ENCODE measurements at places on chromosomes 2 and 18. TPM values are rescaled to one million over a fixed set of nuclear protein-coding genes. Genes with fewer than 3 reads are reported as not detected.

DNA sequence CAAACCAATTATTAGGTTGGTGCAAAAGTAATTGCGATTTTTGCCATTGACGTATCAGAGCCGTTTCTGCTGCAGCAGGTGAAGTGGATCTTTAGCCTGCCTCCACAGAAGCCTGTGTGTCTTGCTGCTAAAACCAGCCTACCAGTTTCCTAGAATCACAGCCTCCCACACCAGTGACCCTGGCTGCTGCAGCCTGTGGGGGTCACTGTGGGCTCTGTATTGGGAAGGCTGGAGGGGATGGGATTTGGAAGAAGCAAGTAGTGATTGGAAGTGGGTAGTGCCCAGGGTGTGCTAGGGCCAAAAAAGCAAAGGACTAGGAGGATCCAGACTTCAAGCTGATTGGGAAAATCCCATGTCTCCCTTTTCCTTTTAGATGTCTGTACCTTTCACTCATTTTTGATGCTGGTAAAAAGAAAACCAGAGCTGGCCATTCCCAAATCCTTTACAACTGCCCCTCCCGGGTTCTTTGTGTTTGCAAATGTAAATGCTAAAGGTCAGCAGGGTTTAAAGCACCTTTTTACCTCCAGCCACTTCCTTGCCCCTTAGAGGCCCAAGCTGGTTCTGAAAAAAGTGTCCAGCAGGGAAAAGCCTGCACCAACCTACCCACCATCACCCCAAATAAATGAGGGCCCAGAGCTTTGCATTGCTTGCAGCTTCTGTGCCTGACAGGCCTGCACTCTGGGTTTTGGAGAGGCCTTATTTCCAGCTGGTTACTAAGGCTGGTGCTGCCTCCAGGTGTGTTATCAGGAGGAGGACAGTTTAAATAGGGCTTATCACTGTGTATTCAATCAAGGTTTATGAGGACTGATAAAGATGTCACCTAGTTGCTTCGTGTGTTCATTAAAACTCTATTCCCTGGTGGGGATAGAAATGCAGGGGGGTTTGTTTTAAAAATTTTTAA, 172.0 kb downstream of the MIB1 start:
- no peaks in the 10 kb centered on the region for H3K27me3 ChIP-seq
- H3K27ac ChIP-seq, result no peak overlapping the region
- H3K36me3 ChIP-seq, result no peaks in the 10 kb centered on the region
- no peaks in the 10 kb centered on the region for H3K4me1 ChIP-seq
- H3K4me3 ChIP-seq, result no peak overlapping the region

GRCh38 chr2:105447476-105447875, 48.6 kb upstream of the FHL2 start:
- no peak overlapping the region for H3K27ac ChIP-seq
- H3K36me3 ChIP-seq, result no peaks in the 10 kb centered on the region
- DNase-seq, result no peak
- no peaks in the 10 kb centered on the region for H3K27me3 ChIP-seq
- no peaks in the 10 kb centered on the region for H3K4me1 ChIP-seq

- no peak overlapping the region for H3K4me3 ChIP-seq
- H3K27me3 ChIP-seq, result no peaks in the 10 kb centered on the region
- no peak overlapping the region for H3K27ac ChIP-seq
Measured at GRCh38 chr2:150526827-150527226, 39.4 kb upstream of the RND3 start.

Gene COL5A2
- 83.5 TPM for total RNA-seq

DNA sequence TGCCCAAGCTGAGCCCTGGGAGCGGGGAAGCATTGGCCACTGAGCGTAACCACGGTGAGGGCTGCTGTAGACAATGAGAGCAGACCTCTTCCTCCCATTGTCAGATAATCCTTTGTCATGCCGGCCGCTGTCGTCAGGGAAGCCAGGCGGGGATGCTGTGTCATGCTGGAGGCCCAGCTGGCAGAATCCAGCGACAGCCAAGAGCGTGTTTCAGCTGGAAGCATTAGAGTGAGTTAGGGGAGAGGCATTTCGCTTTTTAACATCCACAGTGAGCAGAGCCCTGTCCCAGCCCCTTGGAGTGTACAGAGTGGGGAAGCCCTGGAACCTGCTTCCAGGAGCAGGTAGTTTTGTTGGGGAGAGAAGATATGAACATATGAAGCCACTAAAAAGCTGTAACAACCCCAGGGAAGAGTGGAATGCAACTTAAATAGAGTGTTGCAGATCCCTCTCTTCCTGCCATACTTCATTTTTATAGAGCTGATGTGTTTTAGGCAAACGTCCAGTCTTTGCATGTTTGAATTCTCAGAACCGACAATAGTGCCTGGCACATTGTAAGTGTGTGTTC, 7.0 kb downstream of the CTIF start:
- DNase-seq, result no peak
- no peak overlapping the region for H3K27ac ChIP-seq
- no peaks in the 10 kb centered on the region for H3K27me3 ChIP-seq
- no peaks in the 10 kb centered on the region for H3K36me3 ChIP-seq
- H3K4me1 ChIP-seq, result peaks cover 8% of the 10 kb centered on the region

GRCh38 chr18:64539847-64540246, 391.0 kb upstream of the LINC00305 start:
- no peaks in the 10 kb centered on the region for H3K4me1 ChIP-seq
- no peak for DNase-seq
- no peak overlapping the region for H3K27ac ChIP-seq
- no peak overlapping the region for H3K4me3 ChIP-seq
- H3K36me3 ChIP-seq, result no peaks in the 10 kb centered on the region

- H3K4me1 ChIP-seq, result no peaks in the 10 kb centered on the region
- H3K36me3 ChIP-seq, result no peaks in the 10 kb centered on the region
- H3K27me3 ChIP-seq, result no peaks in the 10 kb centered on the region
- H3K27ac ChIP-seq, result no peak overlapping the region
- no peak for DNase-seq
Measured at GRCh38 chr18:54381640-54382039, 23.9 kb downstream of the C18orf54 start.

DNA sequence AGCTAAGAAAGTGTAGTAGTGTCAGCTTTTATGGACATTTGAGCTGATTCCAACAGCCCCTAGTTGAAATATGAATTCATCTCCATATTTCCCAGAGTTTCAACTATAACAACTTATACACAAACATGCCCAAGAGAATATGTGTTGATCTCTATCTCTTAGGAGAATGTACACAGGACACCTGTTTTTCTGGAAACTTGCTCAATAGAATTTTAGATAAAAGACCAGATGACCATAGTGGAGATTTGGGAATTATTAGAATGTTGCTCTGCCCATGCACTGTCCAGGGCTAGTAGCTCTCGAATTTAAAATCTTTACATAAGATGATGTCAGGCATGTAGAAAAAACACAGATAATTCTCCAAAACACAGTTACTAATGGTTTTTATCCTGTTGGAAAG, 162.3 kb upstream of the VRK2 start:
- no peaks in the 10 kb centered on the region for H3K4me1 ChIP-seq
- H3K27ac ChIP-seq, result no peak overlapping the region
- no peak for DNase-seq
- no peak overlapping the region for H3K4me3 ChIP-seq
- no peaks in the 10 kb centered on the region for H3K27me3 ChIP-seq

GRCh38 chr2:222470802-222471468, 46.6 kb downstream of the SGPP2 start:
- no peak overlapping the region for H3K27ac ChIP-seq
- no peaks in the 10 kb centered on the region for H3K36me3 ChIP-seq
- DNase-seq, result no peak
- no peaks in the 10 kb centered on the region for H3K27me3 ChIP-seq

DNA sequence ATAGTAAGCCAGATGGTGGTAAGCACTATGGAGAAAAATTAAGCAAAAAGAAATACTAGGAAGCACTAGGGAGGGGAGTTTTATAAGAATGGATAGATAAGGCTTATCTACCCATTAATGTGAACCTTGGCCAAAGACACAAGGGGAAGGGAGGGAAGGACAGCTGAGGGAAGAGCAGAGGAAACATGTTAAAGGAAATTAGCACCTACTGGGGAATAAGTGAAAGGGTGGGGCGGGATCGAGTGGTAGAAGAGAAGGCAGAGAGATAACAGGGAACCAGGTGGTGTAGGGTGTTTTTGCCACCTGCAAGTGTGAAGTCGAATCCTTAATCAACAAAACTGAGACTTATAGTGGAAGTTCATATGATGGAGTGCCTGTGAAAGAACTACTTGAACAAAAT, 1.7 kb downstream of the UNC80 start:
- no peak overlapping the region for H3K4me3 ChIP-seq
- H3K27ac ChIP-seq, result no peak overlapping the region
- H3K4me1 ChIP-seq, result no peaks in the 10 kb centered on the region
- no peaks in the 10 kb centered on the region for H3K36me3 ChIP-seq
- no peak for DNase-seq

Gene PIEZO2
- total RNA-seq, result 12.3 TPM

DNA sequence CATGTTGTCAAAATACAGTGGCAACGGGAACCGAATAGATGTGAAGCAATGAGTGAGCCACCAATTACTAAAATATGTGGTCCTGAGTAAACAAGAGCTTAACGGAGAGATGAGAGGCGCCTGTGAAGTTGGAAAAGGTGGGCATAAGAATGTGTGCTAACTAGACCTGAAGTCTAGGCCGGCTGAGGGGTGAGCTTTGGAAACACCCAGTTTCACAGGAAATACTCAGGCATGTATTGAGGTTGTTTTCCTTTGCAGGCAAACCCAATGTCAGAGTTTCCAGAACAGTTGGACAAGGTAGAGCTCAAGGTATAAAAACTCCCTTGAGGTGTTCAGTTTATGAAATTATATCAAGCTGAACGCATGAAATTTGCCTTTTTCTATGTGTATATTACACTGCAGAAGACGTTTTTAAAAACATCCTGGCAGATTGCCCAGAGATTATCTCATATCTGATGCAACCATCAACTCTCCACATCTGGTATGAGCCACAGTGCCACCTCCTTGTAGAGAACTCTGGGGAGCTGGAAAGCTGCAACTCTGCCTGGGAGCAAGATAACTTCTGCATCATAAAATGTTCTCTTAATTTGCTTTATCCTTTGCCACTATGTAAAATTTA, 3.9 kb upstream of the WDSUB1 start:
- DNase-seq, result no peak
- H3K27me3 ChIP-seq, result no peaks in the 10 kb centered on the region
- no peak overlapping the region for H3K27ac ChIP-seq
- H3K36me3 ChIP-seq, result no peaks in the 10 kb centered on the region
- no peak overlapping the region for H3K4me3 ChIP-seq
